ENCODE measurements at places on chromosomes 2 and 18.

GRCh38 chr2:98376996-98377395 is 30.7 kb downstream of the CNGA3 start:
- no peak for DNase-seq

- DNase-seq, result no peak
Observed at GRCh38 chr18:62788111-62788510, 72.8 kb downstream of the PHLPP1 start.

- DNase-seq, result no peak
Observed at GRCh38 chr2:57181315-57182038, 865.1 kb upstream of the VRK2 start.

GRCh38 chr2:71151620-71152019 is 21.2 kb downstream of the MPHOSPH10 start:
- DNase-seq, result no peak

DNA sequence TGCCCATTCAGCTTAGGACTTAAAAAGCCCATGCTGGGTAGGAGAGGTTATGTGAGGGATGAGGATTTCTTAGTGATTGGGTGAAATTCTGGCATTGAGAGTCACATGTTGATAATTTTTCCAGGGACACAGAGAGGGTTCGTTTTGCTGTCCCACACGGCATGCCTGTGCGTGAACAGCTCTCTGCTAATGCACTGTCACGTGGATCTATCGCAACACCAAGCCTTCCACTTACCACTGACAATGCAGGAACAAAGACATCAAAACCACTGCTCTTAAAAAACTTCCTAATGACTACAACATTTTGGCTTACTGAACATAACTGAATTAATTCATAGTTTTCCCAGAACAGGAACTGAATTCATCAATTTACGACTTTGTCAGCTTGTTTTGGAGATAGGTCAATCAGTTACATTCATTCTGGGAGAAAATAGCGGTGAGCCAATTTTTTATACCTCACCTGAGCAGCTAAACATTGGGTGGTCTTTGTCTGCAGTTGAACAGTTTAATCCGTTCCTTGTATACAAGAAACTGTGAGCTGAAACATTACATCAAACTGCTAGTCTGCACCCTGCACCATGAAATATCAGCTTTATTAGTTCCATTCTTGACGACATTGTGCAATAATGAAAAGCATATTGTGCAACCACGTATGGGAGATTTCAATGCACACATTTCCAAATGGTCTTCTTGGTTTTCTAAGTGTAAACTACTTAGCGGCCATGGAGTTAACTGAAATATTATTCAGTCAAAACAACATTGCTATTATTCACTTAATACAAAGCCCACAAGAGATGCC is 127.1 kb downstream of the LPIN1 start:
- no peak for DNase-seq

GRCh38 chr2:163417596-163418337 is 318.0 kb downstream of the FIGN start:
- DNase-seq, result no peak

DNA sequence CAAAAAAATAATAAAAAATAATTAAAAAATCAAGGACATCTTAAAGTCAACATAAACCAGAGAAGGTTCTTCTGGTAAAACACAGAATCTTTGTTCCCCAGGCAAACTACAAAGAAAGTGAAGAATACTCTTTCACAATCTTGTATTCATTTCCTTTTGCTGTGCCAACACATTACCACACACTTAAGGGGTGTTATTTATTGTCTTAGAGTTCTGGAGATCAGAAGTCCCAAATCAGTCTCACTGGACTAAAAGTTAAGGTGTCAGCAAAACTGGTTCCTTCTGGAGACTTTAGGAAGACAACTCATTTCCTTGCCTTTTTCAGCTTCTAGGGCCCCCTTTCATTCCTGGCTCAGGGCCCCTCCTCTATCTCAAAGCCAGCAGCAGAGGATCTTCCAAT is 12.2 kb upstream of the CAB39 start:
- no peak for DNase-seq

DNA sequence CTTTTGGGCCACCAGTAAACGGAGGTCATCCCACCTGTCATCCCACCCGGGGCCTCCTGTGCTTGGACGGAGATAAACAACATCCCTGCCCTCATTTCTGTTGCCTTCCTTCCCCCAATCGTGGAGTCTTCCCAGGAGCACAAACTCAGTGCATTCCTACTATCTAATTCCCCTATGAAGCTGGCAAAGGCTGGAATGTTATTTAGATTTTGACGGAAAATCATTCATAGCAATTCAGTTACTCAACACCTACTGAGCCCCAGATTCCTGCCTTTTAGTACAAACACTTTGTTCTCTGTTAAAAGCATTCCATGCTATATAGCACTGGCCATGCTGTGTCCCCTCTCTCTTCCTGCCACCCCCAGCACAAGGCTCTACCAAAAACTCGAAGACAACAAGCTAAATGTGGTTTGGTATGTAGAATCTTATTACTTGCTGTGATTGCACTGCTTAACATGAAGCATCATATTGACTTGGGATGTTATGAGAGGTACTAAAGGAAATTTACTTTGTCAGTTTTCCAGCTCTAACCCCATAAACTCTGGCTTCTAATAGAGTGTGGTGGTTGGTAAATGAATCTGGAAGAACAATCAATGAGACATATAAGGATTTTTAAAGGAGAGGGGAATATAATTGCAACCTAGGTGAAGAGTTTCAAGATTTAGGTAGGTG is 32.3 kb upstream of the IMPA2 start:
- DNase-seq, result no peak

GRCh38 chr2:101052147-101052546 is 50.1 kb downstream of the RPL31 start:
- DNase-seq, result no peak

GRCh38 chr18:9474108-9474982 is 968 bp upstream of the RALBP1 start:
- no peak for DNase-seq

DNA sequence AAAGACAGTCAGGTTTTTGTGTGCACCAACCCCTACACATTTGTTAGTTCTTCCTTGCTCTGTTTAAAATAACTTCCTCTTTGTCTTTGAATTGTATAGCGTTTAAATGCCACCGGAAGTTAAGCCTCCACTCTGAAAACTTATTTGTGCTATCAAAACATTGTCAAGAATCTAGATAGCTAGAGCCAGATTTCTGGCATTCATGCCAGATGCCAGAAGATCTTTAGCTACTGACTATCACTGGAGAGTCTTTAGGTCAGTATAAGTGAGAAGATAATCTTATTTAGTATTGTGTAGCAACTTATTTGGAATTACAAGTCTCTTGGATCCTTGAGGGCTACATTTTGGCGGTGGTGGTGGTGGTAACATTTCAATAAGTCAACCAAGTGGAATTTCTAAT is 63.4 kb upstream of the ADAM23 start:
- DNase-seq, result no peak

GRCh38 chr18:50748243-50749229 is 71.3 kb downstream of the MRO start:
- no peak for DNase-seq

- DNase-seq, result no peak
Observed at GRCh38 chr2:112588611-112589045, 4.2 kb downstream of the CHCHD5 start.

DNA sequence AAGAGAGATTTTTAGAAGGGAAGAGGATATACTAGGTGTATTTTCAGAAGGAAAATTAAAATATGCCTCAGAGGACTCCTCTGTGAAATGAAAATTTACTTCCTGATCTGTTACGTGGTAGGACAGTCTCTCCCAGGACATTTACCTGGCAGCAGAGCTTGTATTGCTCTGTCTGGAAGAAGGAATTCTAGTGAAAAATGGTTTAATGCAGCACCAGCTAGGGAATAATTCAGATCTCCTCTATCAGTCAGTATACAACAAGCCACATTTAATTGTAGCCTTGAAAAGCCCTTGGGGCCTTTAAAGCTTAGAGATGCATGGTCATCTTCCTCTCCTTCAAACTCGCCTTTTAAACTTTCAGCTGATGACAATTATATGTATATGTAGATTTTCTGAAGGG is 49.6 kb downstream of the PIK3C3 start:
- DNase-seq, result no peak

GRCh38 chr2:51153236-51153635 is 121.3 kb upstream of the NRXN1 start:
- no peak for DNase-seq

GRCh38 chr18:3234457-3234856 is 13.1 kb upstream of the MYL12A start:
- no peak for DNase-seq
